Brain (organoid and tissue), 16 donors: ENCODE measurements at places on chromosomes 6 and 20. TPM values are rescaled to one million over a fixed set of nuclear protein-coding genes. Genes with fewer than 3 reads are reported as not detected.

Gene ARMH2
- polyA plus RNA-seq: not detected

Gene PTK7
- polyA plus RNA-seq: 109 TPM

Gene GPX5
- not detected for polyA plus RNA-seq

Gene CCDC170
- polyA plus RNA-seq: 0.31 TPM

Gene SLC22A2
- 0.58 TPM for polyA plus RNA-seq

Gene SLC22A3
- polyA plus RNA-seq: 0.85 TPM

Gene BCAS1
- 102 TPM for polyA plus RNA-seq

Gene SLC22A1
- not detected for polyA plus RNA-seq

Gene MUC21
- not detected for polyA plus RNA-seq

Gene TTBK1
- 37.9 TPM for polyA plus RNA-seq

Gene LTB
- not detected for polyA plus RNA-seq

Gene TNFRSF6B
- 7.1 TPM for polyA plus RNA-seq

Gene DLK2
- polyA plus RNA-seq: 1.9 TPM

Gene PRL
- polyA plus RNA-seq: not detected

Gene THBD
- polyA plus RNA-seq: 3.6 TPM

Gene HLA-DQA2
- 1.3 TPM for polyA plus RNA-seq

Gene SLC26A8
- polyA plus RNA-seq: 0.14 TPM
